Stimulated activated CD8-positive, alpha-beta memory T cell treated with anti-CD3 and anti-CD28 coated beads, Interleukin-7, amount 100 ng/mL, for 4 hours (primary cell): ENCODE measurements at places on chromosomes 6 and 20.

DNA sequence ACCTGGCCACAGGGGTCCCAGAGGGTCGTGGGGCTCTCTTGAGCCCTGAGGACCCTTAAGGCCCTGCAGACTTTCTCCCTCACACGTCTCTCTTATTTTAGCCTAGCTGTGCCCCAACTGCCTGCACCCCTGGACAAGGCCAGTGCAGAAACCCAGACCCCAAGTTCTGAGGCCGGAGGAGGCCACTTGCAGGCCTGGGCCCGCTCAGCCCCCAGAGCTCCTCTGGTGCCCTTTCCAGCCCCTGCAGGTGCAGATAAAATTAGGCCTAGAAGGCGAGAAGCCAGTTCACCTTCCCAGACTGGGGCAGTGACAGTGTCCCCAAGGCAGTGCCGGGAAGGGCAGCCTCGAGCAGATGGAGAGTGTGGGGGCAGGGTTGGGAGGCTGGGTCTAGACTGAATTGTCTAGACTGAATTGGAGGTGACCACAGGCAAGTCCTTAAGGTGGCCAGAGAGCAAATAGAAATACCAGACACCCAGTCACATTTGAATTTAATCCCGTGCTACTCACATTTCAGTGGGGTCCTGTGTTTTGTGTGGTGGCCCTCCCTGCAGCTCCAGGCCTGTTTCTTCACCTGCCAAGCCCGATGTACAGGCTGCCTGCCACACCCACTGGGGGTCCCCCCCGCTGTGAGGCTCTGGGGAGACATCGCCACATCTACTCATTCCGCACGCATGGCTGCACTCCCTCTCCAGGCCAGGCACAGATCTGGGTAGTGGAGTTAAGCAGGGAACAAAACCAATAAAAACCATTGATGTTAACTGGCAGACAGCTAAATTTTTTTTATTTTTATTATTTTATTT, 8.6 kb upstream of the IP6K3 start:
- DNase-seq = no peak

GRCh38 chr6:116507324-116507723, 4.1 kb upstream of the CALHM5 start:
- DNase-seq = no peak

DNA sequence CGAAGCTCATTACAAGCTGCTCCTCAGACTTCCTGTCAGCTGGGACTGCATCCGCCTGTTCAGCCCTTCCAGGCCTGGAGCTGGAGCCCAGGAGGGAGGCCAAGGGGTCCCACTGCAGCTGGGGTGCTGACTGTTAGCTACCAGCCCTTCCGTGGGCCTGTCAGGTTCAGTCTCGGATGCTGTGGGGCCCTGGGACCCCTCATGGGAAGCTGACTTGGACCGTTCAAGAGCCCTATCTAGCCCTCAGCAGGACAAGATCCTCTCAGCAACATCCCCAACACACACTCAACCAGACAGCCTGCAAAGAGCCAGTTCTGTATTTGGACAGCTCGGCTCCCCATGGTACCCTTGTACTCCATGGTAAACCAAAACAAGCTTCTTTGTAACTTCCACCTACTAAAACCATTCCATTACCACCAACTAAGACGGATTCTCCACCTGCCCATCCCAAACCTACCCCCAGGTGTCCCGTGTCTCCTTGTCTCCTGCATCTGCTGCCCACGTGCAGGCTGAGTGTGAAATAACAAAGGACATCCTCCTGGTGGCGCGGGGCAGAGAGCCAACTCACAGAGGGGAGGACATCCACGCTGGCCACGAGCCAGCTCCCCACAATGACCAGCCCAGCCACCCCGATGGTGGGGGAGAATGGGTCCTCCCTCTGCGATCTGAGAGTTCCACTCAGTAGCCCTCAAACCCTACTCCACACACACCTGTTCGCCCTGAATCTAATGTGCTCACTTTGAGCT, 111.2 kb downstream of the TAF4 start:
- no peak for DNase-seq

GRCh38 chr20:16222859-16223411, 350.3 kb downstream of the KIF16B start:
- DNase-seq = no peak

- DNase-seq = no peak
Measured at GRCh38 chr6:1497761-1498105, 108.4 kb downstream of the FOXF2 start.

GRCh38 chr6:110474500-110474899, 1.9 kb downstream of the SLC22A16 start:
- DNase-seq = no peak

- no peak for DNase-seq
Measured at GRCh38 chr6:12160326-12160725, 129.8 kb upstream of the EDN1 start.

DNA sequence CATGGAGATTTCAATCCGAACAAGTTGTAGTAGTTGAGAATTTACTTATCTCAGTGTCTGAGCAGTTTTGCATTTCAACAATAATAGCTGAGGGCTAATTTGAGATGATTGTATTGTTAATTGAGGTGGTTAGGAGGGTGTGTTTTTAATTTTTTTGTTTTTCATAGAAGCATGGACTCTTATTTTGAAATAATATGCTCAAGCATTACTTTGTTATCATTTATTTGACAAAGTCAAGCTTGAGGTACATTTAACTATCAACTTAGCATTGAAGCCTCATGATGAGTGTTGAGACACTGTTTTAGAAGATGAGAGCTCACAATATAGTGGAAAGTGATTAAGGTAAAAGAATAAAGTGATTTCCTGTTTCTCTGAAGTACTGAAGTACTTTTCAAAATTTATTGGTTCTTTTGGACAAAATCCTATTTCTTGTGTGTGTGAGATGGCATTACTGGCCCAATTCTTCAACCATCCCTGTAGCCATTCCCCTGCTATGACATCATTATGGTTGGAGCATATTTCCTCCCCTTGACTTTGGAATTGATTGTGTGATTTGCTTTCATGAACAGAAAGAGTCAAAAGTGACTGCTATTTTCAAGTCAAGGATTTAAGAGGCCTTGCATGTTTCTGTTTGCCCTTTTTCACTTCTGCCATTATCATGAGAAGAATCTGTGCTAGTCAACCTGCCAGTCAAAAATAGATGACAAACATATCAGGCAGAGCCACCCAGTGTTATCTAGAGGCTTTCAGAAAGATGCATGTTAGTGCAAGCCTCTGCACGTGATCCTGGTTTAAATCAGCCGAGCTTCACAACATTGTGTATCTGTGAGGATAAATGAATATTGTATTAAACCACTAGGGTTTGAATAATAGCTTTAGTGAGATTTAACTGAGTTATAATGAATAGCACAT, 1112.3 kb upstream of the CITED2 start:
- DNase-seq = no peak
